CD4-positive, CD25-positive, alpha-beta regulatory T cell (primary cell): ENCODE measurements at places on chromosomes 3 and 15. TPM values are rescaled to one million over a fixed set of nuclear protein-coding genes. Genes with fewer than 3 reads are reported as not detected.

Gene GNB4
- polyA plus RNA-seq: 0.22 TPM

DNA sequence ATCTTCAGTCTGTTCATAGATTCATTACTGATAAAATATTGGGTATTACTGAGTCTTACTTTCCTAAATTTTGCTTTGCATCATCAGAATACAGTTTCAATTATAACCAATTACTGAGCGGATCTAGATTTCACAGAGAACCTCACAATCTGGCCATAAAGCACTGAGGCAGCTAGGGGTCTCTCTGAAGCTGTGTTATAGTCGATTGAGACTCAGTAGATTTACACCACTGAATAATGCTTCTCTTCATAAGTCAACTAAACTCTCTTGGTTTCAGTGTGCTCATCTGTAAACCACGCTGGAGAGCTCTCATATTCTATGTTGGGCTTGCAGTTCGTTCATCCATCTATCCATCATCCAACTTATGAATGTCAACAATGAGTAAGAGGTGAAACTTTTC lies 180.6 kb downstream of the GREM1 start:
- no peak for DNase-seq
- H3K4me3 ChIP-seq: no peak overlapping the region
- no peak overlapping the region for H3K27ac ChIP-seq

Gene ROBO2
- not detected for polyA plus RNA-seq

GRCh38 chr15:63953524-63953923 lies 92.8 kb downstream of the DAPK2 start:
- H3K27ac ChIP-seq: no peak overlapping the region
- no peaks in the 10 kb centered on the region for H3K36me3 ChIP-seq
- DNase-seq: no peak
- no peak overlapping the region for H3K4me3 ChIP-seq
- no peaks in the 10 kb centered on the region for H3K27me3 ChIP-seq

Gene PIERCE2
- polyA plus RNA-seq: 0.76 TPM

Gene FEZF2
- polyA plus RNA-seq: not detected

DNA sequence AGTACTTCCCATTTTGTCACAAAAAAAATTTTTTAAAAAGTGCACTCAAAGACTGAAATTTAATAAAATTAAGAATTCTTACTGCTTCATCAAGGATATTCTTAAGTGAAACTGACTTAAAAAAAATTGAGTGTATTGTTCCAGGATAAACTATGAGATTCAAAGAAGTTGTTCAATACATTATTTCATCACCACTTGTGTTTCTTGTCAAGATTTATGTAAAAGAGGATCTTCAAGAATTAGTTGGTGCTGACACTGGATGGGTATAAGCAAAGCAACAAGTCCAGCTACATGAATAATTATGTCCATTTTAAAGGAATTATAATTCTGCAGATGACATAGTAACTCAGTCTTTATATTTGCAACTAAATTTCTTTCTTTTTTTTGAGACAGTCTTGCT lies 4.3 kb upstream of the AP4E1 start:
- H3K27me3 ChIP-seq: no peaks in the 10 kb centered on the region
- no peak for DNase-seq
- H3K27ac ChIP-seq: no peak overlapping the region
- no peaks in the 10 kb centered on the region for H3K36me3 ChIP-seq
- no peak overlapping the region for H3K4me3 ChIP-seq

GRCh38 chr3:197331131-197331530 lies 32.7 kb upstream of the DLG1 start:
- no peak for DNase-seq
- no peaks in the 10 kb centered on the region for H3K36me3 ChIP-seq
- peaks cover 5% of the 10 kb centered on the region for H3K27me3 ChIP-seq
- no peaks in the 10 kb centered on the region for H3K4me1 ChIP-seq

- H3K27me3 ChIP-seq: no peaks in the 10 kb centered on the region
- DNase-seq: no peak
- H3K36me3 ChIP-seq: no peaks in the 10 kb centered on the region
- no peak overlapping the region for H3K4me3 ChIP-seq
- no peaks in the 10 kb centered on the region for H3K4me1 ChIP-seq
- no peak overlapping the region for H3K27ac ChIP-seq
Observed at GRCh38 chr15:96966554-96966953, 636.1 kb downstream of the NR2F2 start.
